CD4-positive, alpha-beta memory T cell (primary cell): ENCODE measurements at places on chromosomes 2 and 18. TPM values are rescaled to one million over a fixed set of nuclear protein-coding genes. Genes with fewer than 3 reads are reported as not detected.

EIF2AK2 gene
- 28.8 TPM for total RNA-seq

TWIST2 gene
- total RNA-seq: not detected

INHA gene
- total RNA-seq: not detected

HJURP gene
- total RNA-seq: 0.19 TPM
